ENCODE measurements at places on chromosomes 5 and 9.

GRCh38 chr9:22374051-22374450, 72.6 kb upstream of the DMRTA1 start:
- no peak for DNase-seq

DNA sequence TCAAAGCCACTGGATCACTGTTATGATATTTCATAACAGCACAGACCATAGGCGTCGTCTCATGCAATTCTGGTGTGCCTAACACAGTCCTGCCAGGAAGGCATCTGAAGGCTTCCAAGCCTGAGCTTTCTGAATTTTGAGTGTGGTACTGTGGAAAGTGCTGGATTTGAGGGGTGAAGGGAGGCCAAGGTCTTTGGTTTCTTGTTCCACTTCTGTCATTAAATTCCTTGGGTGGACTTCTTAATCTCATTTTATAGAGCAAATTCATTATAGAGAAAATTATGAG, 441.3 kb upstream of the PIK3R1 start:
- no peak for DNase-seq

DNA sequence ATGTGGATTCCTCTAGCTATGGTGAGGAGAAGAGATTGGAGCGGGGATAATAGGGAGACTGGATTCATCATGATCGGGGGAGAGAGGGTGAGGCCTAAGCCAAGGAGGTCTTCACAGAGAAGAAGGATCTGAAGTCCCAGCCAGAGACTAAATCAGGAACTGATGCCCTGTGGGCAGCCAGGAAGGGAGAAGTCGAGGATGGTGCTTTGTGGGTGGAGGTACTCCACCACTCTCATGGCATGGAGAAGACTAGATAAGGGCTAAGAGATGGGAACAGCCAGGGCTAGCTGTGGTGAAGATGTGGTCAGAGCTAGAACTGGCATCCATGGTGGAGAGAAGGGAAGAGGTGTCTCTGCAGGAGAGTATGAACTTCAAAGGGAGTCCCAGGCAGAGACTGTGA, 3.0 kb upstream of the RGS14 start:
- no peak for DNase-seq

GRCh38 chr9:86257391-86257790, 2.1 kb downstream of the C9orf153 start:
- no peak for DNase-seq

DNA sequence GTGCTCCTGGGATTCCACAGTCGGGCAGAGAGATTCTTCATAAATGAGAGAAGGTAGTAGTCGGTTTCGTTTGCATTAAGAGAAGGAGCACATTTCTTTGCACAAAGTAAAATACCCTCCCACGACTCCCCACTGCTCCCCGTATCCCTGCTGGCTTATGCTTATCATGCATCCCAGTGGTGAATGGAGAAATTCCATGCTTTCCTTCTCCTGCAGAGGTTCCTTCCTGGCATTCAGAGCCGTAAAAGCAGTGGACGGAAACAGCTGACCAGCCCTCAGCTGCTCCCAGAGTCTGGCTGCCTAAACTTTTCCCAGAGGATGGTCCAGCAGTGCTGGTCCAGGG, 93.1 kb downstream of the C9orf152 start:
- DNase-seq, result no peak

Data from SIG-M5 (cell line).